ENCODE measurements at places on chromosomes 12 and 14.

DNA sequence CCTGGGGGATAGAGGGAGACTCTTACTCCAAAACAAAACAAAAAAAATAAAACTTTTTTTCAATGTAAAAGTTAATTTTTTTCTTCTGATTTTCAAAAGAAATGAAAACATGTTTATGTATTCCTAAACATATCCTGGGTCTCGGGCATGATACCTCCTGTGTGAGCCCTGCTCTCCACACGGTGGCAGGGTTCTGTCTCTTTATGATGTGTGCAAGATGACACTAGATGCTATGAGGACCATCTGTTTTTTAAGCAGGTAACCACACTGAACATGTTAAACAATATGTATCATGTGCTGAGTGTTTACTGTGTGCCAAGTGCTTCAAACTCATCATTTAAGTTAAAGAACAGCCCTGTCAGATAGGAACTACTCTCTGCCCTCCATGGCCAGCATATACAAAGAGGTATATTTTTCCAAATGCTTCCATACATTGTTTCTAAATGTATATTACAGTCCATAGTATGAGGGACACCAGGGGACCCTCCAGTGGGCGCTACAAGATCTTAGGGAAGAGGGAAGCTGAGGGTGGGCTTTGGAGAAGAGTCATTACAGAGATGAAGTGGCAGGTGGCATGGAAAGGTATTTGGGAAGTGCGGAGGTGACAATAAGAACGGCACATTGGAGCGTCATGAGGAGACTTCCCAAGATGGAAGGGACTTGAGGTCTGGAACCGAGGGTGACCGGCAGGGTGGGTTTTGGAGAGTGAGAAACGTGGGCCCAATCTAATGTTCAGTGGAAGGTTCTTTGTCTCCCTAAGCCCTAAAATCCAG lies 28.5 kb downstream of the FOS start:
- DNase-seq, result peak; percentile 79

- DNase-seq, result no peak
These were observed 7.1 kb upstream of the WASHC4 start for GRCh38 chr12:105100207-105100985.

- no peak for DNase-seq
These were observed 1.7 kb downstream of the P2RX2 start for GRCh38 chr12:132620113-132620898.

DNA sequence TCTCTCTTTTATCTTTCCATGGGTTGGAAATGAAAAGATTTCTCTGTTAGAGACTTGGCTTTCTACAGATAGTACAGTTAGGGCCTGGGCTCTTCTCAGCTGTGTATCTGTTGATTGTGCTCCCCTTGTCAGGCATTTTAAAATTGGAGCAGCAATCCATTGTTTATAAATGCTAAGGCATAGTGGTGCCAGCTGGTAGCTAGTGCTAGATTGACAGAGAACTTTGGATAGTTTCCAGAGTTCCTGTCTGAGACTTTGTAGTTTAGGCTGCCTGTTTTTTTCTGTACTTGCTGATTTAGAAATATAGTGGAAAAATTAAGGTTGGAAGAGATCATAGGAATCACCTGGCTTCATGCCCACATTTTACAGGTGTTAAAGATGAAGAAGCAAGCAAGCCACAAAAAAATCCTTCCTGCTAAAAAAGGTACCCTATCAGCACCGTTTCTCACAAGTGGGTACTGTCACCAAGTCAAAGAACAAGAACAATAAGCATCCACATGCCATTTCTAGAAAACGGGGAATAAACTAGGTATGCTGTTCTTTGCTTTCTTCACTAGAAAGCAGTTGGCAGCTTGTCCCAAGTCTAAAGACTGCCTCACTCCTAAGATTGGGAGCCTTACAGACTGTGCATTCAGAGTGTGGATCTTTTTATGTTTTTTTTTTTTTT lies 6.2 kb downstream of the TTLL5 start:
- peak; percentile 9 for DNase-seq

DNA sequence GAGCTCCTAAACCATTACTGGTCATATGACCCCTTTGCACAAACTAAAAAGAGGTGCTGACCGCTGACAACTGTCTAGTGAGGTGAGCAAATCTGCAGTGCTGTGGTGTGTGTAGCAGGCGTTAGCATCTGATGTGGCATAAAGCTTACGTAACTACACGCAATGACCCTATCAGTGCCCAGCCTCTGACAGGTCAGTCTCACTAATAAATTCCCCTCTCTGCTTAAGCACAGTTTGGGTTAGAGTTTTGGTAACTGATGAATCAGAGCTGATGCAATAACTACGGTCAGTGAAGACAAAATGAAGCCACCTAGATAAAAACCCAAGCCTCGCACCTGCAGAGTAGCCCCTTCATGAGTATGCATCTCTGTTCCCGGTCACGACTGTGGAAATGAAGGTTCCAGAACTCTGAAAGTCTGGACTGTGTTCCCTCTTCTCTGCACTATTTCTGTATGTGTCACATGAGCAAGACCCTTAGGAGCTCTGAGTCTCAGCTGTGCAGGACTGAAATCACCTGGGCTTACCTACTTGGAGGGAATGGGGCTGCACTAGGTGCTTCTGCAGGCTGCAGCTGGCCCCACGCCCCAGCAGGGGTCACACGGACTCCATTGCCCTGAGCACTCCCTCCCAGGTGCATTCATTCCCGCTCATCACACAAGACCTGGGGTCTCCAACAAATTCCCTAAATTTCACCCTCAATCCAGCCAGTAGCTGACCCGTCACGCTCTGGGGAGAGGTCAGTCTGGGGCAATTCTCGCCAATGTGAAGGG lies 54.4 kb downstream of the RIMBP2 start:
- no peak for DNase-seq

DNA sequence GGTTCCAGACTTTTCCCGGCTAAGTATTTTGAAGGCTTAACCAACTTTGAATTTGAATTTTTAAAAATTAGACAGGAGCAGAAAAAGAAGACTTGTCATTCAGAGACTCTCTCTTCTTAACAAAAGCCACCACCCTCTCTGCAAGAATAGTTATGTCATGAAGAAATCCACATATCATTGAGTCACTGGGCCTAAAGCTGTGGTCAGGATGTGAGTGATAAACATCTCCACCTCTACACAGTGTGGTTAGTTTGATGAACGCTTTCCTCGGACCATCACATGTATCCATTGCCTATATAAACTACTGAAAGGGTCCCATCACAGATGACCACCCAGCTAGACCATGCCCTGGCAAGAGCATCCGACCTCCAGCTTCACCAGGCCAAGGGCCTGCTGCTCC lies 226.1 kb downstream of the KSR2 start:
- no peak for DNase-seq

DNA sequence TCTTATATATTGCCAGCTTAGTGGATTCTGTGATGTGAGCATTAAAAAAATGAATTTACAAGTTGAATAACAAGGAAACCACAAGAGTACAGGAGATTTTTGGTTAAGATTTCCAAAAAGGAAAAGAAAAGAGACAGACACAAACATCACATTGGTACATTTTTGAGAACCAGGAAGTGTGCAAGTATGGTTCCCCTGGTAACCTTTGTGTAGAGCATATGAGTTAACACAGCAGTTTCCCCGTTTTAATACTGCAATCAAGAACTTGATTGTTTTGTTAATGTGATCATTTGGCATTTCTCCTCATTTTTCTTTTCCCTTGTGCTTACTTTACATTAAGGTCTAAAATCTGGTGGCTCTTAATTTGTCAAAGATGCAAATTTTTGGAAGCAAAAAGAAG lies 490.4 kb upstream of the ATP2B1 start:
- DNase-seq, result no peak

DNA sequence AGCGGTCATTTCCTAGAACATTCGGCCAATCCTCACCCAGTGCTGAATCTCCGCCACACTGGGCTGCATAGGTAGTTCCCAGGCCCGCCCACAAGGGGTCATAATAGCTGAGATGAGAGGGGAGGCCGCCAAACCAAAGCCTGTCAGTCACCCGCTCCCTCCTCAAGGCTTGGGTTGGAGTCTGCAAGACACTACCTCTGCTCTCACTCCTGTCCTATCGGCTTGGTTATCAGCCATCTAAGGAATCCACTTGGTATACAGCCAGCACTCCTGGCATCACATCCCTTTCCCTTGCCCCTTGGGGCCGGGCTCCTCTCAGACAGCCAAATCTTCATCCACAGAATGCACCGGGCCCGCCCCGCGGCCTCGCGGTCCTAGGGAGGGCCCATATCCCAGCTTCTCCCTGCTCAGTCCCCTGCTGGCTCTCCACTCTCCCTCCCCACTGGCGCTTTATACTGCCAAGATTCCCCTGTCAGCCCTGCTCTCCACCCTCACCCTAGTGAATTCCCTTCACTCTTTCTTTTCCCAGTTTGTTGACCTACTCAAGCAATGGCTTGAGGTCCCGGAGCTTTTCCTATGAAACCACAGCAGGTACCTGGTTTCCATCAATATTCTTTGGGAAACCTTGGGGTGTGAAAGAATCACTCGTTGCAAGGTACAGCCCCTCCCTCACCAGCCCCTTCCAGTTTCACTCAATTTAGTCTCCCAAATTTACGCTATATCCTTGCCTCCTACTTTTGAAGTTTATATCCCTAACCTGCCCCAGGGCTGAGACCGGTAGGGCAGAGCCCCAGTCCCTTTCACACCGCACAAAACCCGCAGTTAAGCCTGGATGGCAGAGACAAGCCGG lies 1.4 kb downstream of the IFFO1 start:
- peak; percentile 86 for DNase-seq

GRCh38 chr12:40209886-40210285 lies 14.9 kb upstream of the LRRK2 start:
- no peak for DNase-seq

DNA sequence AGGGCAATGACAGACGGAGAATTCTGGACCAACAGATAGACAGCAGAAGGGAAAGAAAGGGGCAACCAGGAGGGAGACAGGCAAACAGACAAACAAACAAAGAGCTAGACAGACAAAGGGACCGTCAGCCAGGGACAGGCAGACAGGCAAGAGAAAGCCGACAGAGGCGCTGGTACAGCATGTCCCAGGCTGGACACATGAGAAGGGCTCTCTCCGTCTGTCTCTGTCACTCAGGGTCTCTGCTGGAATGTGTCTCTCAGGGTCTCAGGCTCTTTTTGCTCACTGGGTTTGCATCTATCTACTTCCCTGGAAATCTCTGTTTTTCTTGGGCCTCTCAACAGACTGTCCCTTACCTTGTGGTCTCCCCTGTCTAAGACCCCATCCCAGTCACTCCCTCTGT lies 8.2 kb upstream of the SMUG1 start:
- DNase-seq, result no peak

DNA sequence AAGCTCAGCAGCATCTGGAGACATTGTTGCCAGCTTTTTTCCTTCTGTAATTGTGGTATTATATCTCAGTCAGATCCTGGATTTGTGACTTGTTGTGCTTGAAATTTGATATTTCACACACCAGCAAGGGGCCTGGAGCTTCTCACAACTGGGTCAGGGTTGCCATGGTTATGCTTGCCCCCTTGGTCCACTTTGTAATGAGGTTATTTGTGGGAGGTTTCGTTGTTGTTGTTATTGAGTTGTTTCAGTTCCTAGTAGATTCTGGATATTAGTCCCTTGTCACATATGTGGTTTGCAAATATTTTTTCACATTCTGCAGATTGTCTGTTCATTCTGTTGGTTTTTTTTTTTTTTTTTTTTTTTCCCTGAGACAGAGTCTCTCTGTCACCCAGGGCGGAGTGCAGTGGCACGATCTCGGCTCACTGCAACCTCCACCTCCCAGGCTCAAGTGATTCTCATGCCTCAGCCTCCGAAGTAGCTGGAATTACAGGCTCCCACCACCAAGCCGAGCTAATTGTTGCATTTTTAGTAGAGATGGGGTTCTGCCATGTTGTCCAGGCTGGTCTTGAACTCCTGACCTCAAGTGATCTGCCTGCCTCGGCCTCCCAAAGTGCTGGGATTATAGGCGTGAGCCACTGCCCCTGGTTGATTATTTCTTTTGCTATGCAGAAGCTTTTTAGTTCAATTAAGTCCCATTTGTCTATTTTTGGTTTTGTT lies 80.6 kb upstream of the ETV6 start:
- DNase-seq, result no peak

DNA sequence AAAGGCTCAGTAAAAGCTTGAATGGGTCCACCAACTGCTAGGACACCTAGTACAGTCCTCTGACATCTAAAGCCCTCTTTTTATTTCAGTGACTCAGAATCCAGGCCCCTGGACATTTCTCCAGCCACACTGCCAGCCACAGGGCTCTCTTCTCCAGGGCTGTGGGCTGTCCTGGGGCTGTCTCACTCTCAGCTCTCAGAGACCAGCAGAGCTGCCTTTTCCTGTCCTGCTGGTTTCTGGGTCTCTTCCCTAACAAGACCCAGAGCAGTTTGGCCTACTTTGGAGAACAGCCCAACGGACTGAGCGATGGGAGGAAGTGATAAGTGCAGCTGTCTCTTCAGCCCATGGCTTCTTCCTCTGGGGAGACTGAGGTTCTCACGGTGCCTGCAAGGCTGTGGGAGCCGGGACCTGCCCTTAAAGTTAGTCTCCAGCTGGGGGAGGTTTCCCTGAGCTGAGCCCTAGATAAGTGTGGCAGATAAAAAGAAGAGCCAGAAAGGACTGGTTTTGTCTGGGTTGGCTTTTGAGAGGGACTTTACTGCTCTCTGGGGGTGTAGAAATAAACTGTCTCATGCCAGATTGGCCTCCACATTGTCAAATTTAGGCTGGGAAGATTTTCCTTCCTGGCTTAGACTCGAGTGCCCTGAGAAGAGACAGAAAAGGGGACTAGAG lies 979.8 kb downstream of the VRK1 start:
- DNase-seq, result no peak

- DNase-seq, result peak; percentile 54
These were observed 404.0 kb upstream of the ATP2B1 start for GRCh38 chr12:90112666-90113065.

DNA sequence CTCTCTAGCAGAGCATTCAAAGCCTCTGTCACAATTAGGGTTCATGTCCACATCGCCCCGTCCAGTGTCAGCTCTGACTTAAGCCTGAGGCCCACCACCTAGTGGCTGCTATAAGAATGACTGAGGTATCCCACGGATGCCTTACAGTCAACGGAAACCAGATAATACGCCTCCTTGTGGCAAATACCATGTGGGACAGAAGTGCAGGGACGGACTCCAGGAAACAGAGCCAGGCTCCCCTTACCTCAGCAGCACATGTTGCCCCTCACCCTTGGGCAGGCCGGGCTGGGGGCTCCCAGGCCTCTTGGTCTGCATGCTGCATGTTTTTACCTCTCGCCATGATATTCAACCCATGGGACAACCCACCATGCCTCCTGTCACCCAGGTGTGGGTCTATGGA lies 86.3 kb downstream of the VWF start:
- DNase-seq, result peak; percentile 31

GRCh38 chr14:101714394-101714793 lies 47.1 kb upstream of the PPP2R5C start:
- DNase-seq, result no peak

- peak; percentile 54 for DNase-seq
These were observed 3.1 kb downstream of the AVIL start for GRCh38 chr12:57815177-57816000.

DNA sequence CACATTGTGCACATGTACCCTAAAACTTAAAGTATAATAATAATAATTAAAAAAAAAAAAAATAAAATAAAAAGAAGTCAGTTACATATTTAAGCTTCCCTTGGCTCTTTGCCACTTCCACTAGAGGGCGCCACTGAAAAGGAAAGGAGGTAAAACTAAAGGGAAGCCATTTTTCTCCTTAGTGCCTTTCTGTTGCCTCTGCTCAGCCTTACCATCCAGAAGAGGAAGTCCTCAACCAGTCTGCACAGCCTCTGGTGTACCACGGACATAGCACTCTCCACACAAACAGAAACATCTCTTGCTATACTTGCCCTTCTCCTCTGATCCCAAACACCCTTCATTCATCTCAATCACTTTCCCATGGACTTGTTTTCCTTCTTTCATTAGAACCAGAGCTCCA lies 169.0 kb upstream of the EEA1 start:
- no peak for DNase-seq
